Fibroblast of skin of back (primary cell): ENCODE measurements at places on chromosomes 1 and 21.

DNA sequence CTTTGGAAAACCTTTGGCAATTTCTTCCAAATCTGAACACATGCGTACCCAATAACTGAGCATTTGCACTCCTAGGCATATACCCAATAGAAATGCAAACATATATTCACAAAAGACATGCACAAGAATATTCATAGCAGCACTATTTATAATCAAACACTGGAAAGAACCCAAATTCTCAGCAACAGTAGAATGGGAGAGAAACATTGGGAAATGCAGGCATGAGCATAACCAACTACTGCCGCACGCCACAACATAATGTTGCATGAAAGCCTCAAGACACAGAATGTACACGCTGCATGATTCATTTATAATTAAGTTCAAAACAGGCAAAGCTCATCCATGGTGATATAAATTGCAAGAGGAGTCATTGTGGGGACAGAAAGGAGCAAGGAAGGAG is 69.5 kb upstream of the FBXO28 start:
- no peak for DNase-seq

DNA sequence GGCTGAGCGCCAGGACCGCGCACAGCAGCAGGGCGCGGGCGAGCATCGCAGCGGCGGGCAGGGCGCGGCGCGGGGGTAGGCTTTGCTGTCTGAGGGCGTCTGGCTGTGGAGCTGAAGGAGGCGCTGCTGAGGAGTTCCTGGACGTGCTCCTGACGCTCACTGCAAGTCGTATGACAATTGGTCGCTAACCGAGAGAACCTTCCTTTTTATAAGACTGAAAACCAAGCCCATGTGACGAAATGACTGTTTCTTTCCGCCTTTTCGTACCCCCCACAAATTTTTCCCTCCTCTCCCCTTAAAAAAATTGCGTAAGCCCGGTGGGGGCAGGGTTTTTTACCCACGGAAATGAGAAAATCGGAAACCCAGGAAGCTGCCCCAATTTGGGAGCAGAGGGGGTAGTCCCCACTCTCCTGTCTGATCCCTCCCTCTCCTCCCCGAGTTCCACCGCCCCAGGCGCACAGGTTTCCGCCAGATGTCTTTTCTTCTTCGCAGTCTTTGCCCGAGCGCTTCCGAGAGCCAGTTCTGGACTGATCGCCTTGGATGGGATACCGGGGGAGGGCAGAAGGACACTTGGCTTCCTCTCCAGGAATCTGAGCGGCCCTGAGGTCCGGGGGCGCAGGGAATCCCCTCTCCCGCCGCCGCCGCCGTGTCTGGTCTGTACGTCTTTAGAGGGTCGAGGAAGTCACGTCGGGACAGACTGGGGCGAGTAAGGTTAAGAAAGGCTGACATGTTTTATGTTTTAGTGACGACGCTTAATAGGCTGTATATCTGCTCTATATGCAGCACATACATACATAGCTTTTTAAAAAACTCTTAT is at the start of gene PTGS2:
PTGS2 (minus strand) TSS at position 179 of the 817 bp plus-strand sequence; CDS start at position 46, 133 bp downstream.
- DNase-seq: peak; percentile 96

GRCh38 chr21:29613021-29613420 is 314.3 kb downstream of the BACH1 start:
- DNase-seq: no peak

DNA sequence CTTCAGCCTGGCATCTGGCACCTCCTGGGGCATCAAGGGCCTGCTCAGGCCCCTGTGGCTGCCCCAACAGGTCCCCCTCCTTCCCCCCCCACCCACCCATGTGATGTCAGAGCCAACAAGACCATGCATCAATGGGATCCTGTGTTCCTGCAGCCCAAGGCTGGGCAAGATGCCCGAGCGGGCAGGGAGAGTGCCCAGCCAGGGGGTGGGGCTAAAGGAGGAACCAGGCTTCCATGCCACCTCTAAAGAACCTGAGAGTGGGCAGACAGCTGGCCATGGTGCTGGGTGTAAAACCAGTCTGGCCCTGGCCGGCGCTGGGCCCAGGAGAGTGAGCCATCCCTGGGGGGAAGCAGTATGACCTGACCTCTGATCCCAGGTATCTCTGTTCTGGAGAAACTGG is 7.6 kb downstream of the COL16A1 start:
- no peak for DNase-seq

GRCh38 chr1:186440584-186440983 is 20.3 kb downstream of the PDC start:
- DNase-seq: no peak
